ENCODE measurements at places on chromosomes 2 and 18.

DNA sequence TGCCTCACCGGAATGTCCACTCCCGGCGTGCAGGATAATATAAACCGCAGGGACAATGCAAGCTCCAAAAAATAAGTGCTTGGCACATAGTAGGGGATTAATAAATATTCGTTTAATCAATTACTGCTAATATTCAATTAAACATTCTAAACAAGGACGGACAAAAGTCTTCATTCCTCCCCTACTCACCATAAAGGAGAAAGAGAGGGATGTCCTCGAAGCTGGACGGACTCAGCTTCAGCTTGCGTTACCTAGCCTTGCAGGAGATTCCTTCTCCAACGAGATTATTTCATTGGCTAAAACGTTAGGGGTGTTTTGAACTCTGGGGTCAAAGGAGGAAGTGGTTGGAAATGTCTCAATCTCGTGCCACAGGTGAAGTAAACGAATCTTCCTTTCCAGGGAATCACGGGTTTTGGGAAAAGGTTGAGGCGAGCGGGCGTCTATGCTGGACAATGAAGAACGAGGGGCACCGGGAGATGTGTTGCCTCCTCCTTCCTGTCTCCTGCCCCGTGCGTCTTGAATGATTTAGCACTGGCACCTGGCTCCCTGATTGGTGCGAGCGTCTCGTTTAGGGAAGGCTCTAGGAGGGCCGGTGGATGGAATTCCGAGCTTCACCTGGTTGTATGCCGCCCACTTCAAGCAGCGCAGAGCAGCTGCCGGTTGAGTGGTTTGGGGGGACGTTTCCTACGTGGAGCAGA lies 2.0 kb upstream of the GAD1 start:
- DNase-seq, result no peak

GRCh38 chr2:27707462-27708256 lies 44.0 kb downstream of the SLC4A1AP start:
- no peak for DNase-seq

GRCh38 chr2:100077456-100077855 lies 64.9 kb downstream of the AFF3 start:
- DNase-seq, result no peak

GRCh38 chr18:6449213-6449612 lies 34.5 kb upstream of the L3MBTL4 start:
- DNase-seq, result no peak

DNA sequence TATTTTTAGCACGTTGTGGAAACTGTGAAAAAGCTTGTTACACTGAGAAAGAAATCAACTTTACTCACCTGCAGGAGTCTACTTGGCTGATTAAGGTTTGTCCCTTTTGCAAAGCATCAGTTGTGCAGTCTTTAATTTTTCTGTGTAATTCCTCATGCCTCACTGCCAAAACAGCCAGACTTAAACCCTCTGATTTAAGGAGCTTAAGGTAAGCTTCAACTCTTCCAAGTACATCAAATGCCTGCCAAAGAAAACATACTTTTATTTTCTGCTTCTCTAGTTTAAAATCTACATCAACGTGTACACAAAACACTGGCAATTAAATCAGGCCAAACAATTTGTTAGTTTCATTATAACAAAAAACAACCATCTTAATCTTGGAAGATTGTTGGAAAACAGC lies 98.0 kb upstream of the TTN start:
- no peak for DNase-seq

DNA sequence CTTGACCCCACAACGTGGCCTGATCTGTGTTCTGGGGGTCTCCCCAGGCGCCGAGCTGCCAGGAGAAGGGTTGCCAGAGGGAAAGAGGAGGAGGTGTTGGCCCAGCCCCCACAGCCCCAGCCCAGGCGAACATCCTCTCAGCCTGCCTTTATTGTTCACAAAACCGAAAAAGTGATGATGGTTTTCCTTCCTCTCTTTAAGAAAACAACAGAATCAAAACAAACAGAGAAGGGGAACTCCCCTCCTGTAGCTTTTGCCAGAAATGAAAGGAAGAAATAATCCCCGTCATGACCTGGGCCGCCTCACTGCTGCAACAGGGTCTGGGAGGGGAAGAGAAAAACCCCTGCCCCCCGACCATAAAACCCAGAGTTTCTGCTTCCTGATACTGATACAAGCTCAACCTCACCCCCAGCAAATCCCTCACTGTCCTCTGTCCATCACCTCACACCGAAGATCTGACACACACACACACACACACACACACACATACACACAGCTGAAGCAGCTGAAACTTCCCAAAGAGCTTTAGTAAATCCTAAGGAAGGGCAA lies 52.0 kb downstream of the ZFP36L2 start:
- no peak for DNase-seq

GRCh38 chr2:196448407-196449079 lies 191.0 kb upstream of the CCDC150 start:
- no peak for DNase-seq

- no peak for DNase-seq
Measured at GRCh38 chr2:214995409-214995808, 143.0 kb downstream of the ABCA12 start.

- no peak for DNase-seq
Measured at GRCh38 chr2:230218421-230218820, 1.4 kb downstream of the SP110 start.

GRCh38 chr2:170157025-170157684 lies 20.8 kb upstream of the MYO3B start:
- no peak for DNase-seq

Measured in liver (tissue), 10 donors.